ENCODE measurements at places on chromosomes 12 and 14.

DNA sequence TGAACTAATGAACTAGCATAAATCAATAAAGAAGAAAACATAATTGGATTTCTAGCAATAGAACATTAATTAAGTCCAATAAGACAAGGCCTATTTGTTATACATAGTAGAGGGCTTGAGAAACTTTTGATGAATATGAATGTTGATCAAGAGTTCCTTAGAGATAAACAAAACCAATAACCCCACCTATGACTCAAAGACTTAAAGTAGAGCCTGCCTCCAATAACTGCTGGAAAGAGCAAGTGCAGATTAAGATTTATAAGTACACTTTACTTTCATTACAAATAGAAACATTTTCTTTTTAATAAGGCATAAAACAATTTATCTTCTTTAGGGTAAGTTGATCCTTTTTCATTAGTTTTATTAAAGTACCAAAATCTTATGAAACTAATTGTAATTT lies 185.7 kb downstream of the SRGAP1 start:
- no peak for DNase-seq

GRCh38 chr14:95769976-95770375 lies 56.1 kb upstream of the TCL1A start:
- DNase-seq, result no peak

DNA sequence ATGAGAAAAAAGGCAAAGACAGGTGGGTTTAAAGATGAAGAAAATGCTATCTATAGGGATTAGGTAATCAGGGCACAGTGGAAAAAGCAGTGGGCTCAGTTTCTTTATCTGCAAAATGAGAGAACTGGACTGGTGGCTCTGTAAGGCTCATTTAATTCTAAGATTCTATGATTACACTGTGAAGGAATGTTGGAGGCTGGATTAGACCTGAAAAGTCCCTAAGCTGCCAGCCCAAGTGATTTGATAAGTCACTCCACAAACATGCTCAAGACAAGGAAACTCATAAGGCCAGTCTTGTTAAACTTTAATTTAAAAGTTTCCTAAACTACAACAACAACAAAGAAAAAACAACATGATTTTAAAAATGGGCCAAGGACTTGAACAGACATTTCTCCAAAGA lies 75.1 kb downstream of the DCAF5 start:
- no peak for DNase-seq

DNA sequence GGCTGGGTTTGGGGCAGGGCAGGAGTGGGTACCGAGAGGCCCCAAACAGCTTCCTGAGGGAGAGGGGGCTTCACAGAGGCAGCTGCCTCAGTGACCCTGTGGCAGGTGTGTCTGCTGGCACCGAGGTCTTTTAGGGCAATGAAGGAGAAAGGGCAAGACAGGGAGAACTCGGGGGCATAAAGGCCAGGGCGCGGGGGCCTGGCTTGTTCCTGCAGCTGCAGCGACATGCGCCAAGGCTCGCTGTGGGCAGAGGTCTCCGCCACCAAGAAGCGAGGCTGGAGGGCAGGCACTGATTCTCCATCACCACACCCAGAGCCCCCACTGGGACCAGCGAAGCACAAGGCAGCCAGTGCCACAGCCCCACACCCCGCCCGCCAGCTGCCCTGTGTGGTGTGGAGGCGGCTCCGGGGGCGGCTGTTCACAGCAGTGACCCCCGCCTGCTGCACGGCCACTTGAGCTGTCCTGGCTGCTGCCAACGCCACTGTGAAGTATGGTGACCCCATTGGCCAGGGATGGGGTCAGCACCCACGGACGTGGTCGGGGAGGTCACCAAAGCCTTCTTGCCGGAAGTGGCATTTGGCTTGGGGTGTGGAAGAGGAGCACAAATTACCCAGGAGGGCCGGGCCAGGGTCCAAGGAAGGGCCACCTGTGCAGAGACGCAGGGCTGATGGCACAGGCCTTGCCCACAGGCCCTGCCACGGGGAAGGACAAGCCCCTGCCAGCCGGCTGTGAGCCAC lies 16.4 kb downstream of the BAG5 start:
- DNase-seq, result no peak

DNA sequence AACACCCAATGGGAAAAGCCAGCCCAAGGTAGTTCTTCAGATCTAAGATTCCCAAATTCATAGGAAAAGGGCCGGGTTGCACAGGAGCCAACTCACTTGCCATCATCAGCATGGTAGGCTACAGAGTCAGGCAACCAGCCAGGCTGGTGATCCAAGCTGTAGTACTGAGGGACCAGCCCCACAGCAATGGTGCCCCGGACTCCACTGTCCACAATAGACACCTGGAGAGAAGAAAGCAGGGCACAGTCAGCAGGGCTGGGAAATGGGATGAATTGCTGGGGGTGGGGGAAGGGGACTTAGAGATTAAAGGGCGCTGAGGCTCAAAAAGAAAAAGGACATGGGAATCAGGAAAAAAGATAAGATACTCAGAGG lies 4.2 kb downstream of the SPRYD3 start:
- DNase-seq, result no peak

GRCh38 chr14:20470603-20470901 lies 1.3 kb downstream of the PNP start:
- DNase-seq, result no peak

DNA sequence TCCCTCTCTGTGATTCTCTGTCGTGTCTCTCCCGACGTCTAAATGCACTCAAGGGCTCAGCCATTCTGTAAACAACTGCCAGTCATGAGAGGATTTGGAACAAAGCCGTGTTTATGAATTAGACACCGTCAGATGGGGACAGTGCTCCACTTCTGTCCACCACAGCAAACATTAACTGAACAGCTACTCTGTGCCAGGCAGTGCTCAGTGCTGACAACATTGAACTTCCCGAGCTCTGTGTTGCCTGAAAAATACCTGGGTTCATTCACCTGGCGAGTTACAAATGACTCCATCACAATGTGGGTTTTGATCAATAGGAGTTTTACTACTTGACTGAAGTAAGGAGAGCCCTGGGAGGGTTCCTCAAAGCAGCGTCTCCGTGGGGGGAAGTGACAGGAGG lies 139.3 kb downstream of the GLT1D1 start:
- no peak for DNase-seq

GRCh38 chr12:89250636-89251035 lies 101.7 kb downstream of the DUSP6 start:
- no peak for DNase-seq

DNA sequence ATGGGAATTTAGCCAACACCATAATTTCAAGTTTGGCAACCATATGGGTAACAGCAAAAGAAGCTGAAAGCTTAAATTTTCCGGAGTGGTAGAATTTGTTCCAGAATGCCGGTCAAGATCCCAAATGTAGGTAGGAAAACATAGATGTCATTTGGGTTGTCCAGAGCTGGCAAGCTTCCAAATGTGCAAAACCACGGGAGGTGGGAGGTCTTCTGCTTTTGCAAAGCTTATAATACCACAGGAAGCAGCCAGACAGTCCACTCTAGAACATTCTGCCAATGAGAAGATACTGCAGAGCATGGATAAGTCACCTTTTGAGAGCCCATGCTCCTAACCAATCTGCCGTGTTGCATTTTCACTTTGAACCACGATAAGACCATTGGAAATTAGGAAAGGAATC lies 26.4 kb upstream of the BATF start:
- no peak for DNase-seq

DNA sequence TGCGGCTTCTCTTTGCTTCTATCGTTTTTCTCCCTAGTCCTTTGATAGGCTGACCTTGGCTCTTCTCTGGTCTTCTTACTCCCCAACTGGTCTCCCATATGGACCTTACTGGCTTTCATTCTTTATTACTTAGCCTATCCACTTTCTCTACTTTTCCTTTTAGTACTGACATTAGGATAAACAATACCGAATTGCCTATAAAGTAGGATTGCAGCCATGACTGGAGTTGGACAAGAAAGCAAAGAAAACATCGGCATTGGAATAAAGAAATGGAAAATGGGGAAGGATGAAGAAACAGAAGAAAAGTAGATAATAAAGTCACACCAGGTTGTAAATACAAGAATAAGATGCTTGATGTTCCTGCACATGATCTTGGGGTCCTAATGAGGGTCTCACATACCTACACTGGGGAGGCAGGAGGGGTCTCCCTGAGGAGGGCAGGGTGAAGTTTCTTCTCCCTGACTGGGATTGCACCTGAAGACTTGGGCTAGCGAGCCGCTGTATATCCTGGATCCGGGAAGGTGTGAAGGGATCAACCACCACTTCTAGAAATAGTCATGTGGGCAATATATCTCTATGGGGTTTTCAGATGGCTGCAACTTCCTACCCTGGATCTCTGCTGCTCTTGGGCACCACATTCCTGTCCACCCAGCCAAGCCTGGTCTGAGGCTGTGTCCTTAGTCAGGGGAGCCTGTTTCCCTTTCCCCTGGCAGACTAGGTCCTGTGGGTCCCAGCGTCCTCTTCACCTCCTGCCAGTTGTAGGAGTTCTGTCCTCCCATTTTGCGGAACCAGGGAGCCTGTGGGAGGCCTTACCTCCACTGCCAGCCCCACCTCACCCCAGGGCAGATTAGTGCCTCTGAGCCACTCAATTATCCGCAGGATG lies 13.1 kb downstream of the NKX2-1 start:
- DNase-seq, result no peak

GRCh38 chr14:104090071-104090748 lies 4.7 kb downstream of the ASPG start:
- DNase-seq, result no peak

DNA sequence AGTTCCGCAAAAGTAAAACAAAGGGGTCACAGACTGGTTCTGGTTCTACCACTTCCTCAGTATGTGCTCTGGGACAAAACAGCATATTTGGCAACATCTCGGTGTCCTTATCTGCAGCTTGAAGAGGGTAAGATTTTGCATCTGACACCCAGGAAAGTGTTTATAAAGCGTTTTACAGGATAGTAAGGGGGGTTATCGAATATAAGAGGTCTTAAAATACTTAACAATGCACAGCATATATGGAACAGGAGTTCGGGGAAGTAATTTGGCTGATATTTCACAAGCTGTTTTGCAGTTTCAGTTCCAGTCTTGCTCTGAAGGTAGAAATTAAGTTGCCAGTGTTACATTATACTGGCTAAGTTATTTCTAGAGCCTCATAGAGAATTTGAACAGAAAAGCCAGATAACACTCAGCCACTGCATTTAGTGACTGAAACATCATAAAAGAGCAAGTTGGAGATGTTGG lies 904 bp upstream of the MAP4K5 start:
- DNase-seq, result no peak

GRCh38 chr12:20434996-20435395 lies 66.7 kb downstream of the PDE3A start:
- no peak for DNase-seq

GRCh38 chr14:66069036-66069435 lies 417.1 kb upstream of the CCDC196 start:
- DNase-seq, result no peak

GRCh38 chr14:88379706-88380343 lies 5.6 kb upstream of the SPATA7 start:
- DNase-seq, result no peak

- no peak for DNase-seq
These were observed 9.8 kb upstream of the RIMKLB start for GRCh38 chr12:8687846-8688601.

GRCh38 chr12:52197371-52198231 lies 5.8 kb upstream of the KRT80 start:
- DNase-seq, result no peak

DNA sequence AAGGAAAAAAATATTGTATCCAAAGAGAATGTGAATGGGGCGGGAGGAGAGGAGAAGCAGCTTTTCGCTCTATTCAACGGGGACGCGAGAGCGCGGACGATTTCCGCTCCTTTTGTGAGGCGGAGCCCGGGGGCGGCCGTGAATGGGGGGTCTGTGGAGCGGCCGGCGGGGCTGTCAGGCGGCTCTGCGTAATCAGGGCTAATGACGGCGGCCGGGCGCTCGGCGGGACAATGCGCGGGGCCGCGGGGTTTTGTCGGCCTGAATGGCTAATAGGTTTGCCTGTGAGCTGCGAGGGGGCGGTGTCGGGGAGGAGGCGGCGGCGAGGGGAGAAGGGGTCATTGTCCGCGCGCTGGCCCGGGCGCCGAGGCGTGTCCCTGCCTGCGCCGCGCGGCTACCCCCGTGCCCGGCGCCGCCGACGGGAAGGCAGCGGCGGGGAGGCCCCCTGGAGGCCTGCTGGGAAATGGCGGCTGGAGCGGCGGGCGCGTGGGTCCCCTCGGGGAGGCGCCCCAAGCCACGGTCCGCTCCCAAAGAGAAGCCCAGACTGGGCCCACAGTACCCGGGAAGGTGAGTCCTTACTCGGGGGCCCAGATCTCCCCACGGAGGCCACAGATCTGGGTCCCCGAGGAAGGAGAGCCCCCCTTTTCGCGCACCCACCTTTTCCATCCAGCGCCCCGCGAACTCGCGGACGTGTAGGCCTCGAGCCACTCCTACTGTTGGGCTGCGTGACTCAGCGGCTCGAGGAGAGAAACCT lies 6.0 kb downstream of the SIX6 start:
- no peak for DNase-seq

DNA sequence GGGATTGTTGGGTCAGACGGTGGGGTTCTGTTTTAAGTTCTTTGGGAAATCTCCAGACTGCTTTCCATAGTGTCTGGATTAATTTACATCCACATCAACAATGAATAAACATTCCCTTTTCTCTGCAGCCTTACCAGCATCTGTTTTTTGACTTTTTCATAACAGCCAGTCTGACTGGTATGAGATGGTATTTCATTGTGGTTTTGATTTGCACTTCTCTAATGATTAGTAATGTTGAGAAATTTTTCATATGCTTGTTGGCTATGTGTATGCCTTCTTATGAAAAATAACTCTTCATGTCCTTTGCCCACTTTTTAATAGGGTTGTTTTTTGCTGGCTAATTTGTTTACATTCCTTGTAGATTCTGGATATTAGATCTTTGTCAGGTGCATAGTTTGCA lies 140.8 kb upstream of the CNTN1 start:
- DNase-seq, result no peak

DNA sequence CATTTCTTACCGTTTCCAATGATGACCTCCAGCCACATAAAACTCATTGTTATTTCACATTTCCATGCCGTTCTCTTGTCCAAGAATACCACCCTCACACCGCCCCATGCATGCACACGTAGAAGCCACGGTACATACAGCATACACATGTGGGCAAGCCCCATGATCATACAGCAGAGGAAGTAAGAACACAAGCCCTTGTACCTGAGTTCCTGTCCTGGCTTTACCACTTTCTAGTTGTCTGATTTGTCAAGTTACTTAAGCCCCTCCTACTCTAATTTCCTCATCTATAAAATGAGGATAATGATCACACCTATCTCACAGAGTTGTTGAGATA lies 59.9 kb downstream of the DUSP16 start:
- no peak for DNase-seq

GRCh38 chr12:26740348-26740747 lies 92.6 kb downstream of the ITPR2 start:
- no peak for DNase-seq

GRCh38 chr12:62839869-62840660 lies 94.9 kb downstream of the PPM1H start:
- DNase-seq, result no peak
